ENCODE measurements at places on chromosomes 1 and 21.

GRCh38 chr1:204507317-204508105 is 8.7 kb upstream of the MDM4 start:
- peak; percentile 18 for DNase-seq

DNA sequence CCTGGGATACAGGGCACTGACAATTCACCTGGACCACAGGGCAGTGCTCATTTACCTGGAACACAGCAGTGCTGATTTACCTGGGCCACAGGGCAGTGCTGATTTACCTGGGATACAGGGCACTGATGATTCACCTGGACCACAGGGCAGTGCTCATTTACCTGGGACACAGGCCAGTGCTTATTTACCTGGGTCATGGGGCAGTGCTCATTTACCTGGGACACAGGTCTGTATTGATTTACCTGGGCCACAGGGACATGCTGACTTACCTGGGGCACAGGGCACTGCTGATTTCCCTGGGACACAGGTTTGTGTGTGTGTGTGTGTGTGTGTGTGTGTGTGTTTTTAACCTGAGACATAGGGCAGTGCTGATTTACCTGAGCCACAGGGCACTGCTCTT is 261.7 kb downstream of the MATN1 start:
- DNase-seq = no peak

GRCh38 chr1:173454966-173455524 is 22.1 kb upstream of the PRDX6 start:
- DNase-seq = no peak

- no peak for DNase-seq
These were observed 30.3 kb downstream of the NIBAN1 start for GRCh38 chr1:184943998-184944397.

- no peak for DNase-seq
These were observed 9.2 kb upstream of the ERG start for GRCh38 chr21:38507374-38507942.

DNA sequence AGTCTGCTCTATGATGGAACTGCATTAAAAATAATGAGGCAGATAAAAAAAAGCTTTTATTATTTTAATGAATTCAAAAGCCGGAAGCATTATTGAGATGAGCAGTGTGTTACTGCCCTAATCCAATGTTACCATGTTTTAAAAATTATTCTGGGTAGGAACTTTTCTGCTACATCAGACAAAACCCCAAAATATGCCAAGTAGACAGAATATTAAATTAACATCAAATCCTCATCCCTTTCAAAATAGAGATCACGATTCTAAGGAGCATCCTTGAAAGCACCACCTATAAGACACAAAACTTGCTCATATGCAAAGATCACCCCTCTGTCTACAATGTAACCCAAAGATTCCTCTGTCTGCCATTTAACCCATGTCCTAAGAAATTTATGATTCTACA is 357.5 kb downstream of the SMYD3 start:
- no peak for DNase-seq

- no peak for DNase-seq
These were observed 36.2 kb upstream of the C1QA start for GRCh38 chr1:22600071-22600816.

DNA sequence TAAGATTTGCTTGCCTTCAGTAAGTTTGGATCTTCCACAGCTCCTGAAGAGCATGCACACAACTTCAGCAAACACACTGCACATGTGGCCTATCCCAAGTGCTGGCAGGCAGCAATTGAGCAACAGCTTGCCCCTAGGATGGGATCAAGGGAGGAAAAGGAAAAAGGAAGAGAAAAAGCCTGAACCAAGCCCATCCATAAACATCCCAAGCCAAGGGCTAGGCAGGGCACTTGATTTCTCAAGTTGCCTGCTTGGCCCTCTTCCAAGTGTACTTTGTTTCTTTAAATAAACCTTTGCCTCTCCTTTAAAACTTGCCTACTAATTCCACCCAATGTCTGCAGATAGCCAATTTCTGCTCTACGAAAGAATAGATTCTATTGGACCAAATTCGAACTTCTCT is 49.0 kb upstream of the OLFM3 start:
- DNase-seq = no peak

DNA sequence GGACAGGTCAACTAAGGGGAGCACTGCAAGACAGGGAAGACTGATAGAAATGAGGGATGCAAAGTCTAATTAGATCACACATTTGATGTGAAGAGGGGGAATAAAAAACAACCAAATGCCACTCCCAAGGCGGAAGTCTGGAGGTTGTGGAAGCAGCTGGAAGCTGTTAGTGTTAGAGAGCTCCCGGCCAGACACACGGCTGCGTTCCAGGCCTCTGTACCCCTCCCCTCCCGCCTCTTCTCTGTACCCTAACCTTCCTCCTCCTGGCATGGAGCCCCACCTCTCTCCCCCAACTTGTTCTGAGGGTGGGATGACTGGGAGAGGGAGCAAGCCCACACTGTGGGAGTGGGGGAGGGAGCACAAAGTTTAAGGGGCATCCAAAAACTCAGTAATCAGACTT is 67.0 kb downstream of the PLEKHA6 start:
- DNase-seq = no peak

DNA sequence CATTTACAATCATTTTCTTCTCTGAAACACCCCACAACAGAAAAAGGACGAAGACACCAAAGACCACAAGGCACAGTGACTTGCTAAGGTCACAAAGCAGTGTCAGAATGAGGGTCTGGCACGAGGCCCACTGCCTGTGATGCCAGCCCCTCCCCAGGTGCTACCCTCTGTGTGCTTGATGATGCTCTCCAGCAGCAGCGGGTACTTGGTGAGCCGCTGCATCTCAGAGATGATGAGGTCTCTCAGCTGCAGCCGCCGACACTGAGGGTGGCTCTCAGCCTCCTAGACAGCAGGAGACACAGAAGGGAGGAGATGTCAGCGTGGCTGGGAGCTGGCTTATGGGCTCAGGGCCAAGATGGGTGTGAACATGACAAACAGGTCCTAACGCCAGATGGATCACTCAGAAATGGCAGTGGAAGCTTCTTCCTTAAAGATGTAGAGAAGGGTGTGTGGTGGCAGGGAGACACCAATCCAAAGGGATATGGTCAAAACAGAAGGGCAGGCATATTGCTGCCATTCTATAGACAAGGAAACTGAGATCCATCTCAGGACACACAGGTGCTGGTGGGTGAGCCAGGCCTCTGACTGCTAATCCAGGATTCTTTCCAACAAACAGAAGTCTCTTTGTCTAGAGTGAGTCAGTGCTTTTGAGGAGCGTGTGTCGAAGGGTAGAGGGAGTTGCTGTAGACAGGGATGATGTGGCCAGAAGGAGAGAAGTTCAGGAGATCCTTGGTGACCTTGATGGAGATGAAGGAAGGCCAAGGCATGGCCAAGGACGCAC is 25.6 kb downstream of the LRRC71 start:
- no peak for DNase-seq

DNA sequence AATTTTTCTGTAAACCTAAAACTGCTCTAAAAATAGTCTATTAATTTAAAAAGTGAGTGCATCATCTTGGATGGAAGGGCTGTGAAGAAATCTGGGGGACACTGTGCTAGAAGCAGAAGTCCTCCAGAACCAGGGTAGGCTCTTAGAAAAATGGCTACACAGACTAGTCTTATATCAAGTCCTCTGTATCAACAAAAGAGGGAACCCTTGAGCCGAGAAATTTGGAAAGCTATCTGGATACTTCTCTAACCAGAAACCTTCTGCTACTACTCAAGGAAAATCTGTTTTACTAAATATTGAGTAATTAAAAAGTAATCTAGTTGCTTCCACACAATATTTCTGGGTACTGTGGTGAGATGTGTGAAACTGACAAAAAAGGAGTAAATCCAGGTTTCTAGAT is 92.1 kb downstream of the WDR3 start:
- no peak for DNase-seq

GRCh38 chr1:78231894-78232293 is 186.1 kb downstream of the GIPC2 start:
- DNase-seq = no peak

DNA sequence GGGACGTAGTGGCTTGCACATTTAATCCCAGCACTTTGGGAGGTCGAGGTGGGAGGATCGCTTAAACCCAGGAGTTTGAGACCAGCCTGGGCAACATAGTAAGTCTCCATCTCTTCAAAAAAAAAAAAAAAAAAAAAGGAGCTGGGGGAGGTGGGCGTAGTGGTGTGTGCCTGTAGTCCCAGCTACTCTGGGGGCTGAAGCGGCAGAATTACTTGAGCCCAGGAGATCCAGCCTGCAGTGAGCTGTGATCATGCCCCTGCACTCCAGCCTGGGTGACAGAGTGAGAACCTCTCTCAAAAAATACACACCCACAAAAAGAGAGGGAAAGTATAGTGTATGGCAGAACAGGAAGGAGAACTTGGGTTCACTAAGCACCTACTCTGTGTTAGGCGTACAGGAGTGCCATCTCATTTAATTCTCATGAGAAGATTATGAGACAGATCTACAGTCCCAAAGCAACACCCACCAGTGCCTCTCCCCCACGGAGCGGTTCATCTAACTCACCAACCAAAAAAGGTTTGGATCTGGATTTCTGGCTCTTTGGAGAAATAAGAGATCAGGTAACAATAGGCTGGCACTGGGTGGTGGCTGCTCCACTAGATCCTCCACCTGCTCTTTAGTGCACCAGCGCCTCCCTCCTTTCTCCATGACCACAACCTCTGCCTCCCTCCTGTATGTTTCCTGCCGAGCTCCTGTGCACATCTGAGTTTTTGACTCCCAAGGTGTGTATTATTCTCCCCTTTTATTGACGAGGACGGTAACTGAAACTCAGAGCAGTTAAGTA is 1.4 kb upstream of the TRAF5 start:
- DNase-seq = no peak

DNA sequence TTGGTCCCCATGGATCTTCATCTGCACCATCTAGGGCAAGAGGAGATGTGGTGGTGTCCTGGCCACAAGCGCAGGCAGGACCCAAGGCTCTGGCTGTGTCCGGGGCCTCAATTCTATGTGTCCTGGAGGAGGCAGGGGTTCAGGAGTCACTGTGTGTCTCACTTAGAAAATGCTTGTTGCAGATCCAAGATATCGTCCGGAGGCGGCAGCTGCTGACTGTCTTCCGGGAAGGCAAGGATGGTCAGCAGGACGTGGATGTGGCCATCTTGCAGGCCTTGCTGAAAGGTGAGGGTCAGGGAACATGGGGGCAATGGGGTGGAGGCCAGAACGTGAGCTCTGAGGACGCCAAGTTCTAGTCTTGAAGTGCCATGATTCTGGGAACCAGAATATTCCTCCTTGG is 29.1 kb downstream of the TRPM2 start:
- no peak for DNase-seq

Measured in AML-193 (cell line).